Neural crest cell (in vitro differentiated cells): ENCODE measurements at places on chromosomes 3 and 15. TPM values are rescaled to one million over a fixed set of nuclear protein-coding genes. Genes with fewer than 3 reads are reported as not detected.

GRCh38 chr3:88628901-88629300, 478.5 kb upstream of the EPHA3 start:
- H3K36me3 ChIP-seq = no peaks in the 10 kb centered on the region
- no peaks in the 10 kb centered on the region for H3K27me3 ChIP-seq
- no peak overlapping the region for H3K27ac ChIP-seq
- DNase-seq = no peak
- no peak overlapping the region for H3K4me3 ChIP-seq

GRCh38 chr3:54349231-54349652, 226.9 kb downstream of the CACNA2D3 start:
- H3K36me3 ChIP-seq = no peaks in the 10 kb centered on the region
- H3K27ac ChIP-seq = no peak overlapping the region
- no peaks in the 10 kb centered on the region for H3K27me3 ChIP-seq
- peaks cover 12% of the 10 kb centered on the region for H3K4me1 ChIP-seq

DNA sequence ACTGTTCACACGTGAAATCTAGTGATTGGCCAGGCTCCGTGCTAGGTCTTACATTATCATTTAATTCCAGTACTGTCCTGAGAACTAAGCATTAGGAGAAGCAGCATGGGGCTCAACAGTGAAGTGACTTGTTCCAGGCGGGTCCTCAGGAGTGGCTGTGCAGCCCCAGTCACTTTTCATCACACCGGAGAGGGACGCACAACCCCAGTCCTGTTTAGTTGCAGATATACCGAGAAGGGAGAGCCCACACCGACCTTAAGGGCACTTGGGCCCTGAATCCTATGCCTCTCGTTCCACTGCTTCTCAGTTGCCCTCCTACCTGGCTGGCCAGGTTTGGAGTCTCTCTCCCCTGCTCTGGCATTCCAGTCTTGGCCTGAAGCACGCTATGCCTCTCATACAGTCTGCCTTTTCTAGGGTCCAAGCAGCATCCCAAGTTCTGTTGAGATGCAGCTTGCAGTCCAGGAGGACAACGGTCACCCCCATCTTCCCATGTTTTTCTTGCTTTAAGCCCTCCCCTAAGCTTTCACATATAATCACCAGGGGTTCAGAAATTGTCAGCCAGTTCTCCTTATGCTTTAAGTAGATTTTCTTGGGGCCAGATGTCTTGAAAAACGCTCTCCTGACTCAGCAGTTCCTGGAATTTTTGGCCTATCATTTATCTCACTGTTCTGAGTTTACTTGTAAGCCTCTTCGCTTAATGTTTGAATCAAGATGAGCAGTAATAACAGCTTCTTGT, 10.1 kb downstream of the FAM131A start:
- H3K27ac ChIP-seq = no peak overlapping the region
- H3K4me3 ChIP-seq = no peak overlapping the region

DNA sequence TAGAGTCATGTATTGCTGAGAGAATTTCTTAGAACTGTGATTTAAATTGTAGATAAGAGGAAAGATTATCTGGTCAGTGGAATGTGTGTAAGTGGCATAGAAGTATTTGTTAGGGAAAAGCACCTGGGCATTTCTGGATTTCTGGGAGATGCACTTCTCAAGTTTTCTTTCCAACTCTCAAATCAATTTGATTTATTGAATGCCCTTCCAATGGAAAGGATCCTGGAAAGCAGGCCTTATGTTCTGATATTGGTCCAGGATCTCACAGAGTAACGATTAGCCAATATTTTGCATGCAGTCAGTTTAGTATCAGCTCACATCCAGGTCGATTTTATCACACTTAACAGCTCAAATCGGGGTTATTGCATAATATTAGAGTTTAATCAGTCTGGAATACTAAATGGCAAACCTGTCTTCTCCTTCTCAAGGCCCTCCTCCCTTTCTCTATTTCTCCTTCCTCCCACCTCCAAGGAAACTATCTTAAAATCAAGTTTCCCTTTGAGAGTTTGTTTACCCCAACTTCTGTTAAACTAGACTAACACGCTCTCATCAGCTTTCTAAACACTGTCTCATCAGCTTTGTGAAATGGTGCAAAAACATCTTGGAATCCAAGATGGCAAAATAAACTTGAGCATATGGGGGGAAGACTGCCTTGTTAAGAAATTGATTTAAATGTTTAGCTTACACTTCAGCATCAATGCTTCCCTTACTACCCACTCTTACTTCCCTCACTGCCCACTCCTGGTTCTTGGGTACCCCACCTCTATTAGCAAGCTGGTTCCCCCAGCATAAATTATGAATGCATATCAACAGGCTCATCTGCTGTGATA, 9.5 kb downstream of the SOX2 start:
- peak overlapping the region; percentile 78 for H3K4me3 ChIP-seq
- H3K27ac ChIP-seq = peak overlapping the region; percentile 57
- H3K4me1 ChIP-seq = peaks cover 93% of the 10 kb centered on the region
- DNase-seq = no peak

- H3K27me3 ChIP-seq = peaks cover 28% of the 10 kb centered on the region
- H3K27ac ChIP-seq = no peak overlapping the region
- no peak for DNase-seq
- H3K4me1 ChIP-seq = peaks cover 3% of the 10 kb centered on the region
- no peaks in the 10 kb centered on the region for H3K36me3 ChIP-seq
These were observed 4.3 kb downstream of the GNAT1 start for GRCh38 chr3:50195501-50196252.

DNA sequence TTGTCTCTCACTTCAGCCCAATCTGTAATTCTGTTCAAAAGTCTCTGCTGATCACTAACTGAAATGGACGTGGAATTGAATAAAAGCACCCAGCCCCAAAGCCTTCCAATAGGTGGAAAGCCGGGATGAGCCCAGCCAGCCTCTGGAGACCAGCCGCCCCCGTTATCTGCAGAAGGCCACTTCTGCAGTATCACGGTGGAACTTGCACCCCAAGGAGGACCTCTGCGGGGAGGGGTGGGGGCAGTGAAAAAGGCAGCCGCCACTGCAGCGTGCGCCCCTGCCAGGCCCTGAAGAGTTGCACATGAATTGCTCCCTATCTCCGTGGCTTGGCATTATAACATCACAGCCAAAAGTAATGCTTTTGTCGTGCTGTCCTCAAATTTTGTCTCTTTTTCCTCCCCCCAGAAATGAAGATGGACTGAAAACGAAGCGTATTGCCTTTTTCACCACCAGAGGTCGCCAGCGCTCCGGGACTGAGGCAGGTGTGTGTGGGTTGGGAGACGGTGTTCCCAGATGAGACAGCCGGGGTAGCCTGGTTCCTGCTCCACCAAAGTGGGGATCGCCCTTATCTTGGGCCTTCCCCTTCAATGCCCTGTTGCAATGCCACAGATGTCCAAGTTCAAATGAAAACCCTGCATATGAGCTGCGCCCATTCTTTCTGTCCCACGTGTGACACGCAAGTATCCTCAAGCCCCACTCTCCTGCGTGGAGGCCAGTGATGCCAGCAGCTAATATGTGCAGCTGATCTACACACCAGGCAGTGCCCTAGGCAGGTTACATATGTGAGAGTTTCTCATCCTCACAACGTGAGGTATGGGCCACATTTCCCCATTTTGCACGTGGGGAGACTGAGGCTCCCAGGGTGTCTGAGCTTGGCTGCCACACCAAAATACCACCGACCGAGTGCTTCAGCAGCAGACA, 96.0 kb downstream of the LRRK1 start:
- H3K27me3 ChIP-seq = no peaks in the 10 kb centered on the region
- peaks cover 35% of the 10 kb centered on the region for H3K4me1 ChIP-seq
- no peaks in the 10 kb centered on the region for H3K36me3 ChIP-seq
- H3K27ac ChIP-seq = peak overlapping the region; percentile 63
- peak; percentile 79 for DNase-seq

DNA sequence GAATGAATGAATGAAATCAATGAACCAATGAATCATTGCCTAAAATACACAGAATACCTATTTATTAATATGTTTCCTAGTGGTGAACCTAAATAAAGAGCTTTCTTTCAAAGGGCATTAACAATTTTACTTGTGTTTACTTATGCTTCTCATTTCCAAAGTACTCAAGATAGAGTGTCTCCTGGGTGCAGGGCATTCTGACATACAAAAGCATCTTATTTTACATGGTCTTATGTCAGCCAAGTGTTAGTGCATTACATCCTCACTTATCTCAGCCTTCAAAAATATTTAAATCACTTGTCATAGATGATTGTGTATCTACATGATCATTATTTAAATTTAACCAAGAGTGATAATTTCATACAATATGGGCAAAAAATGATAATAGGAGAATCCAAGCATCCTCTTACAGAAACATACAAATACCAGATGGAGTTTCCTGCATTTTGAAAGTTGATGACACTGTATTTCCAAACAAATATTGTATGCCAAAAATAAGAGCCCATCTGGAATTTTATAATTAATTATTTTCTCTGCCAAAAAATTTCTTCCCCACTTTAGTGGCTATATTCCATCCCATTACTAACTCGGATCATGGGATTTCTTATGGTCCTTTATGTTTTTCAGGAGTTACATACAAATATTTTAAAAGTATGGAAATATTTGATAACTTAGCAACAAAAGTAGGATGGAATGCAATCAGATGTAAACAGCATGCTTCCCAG, 279.0 kb downstream of the RBMS3 start:
- DNase-seq = no peak
- H3K36me3 ChIP-seq = peaks cover 4% of the 10 kb centered on the region
- H3K27me3 ChIP-seq = no peaks in the 10 kb centered on the region
- peaks cover 13% of the 10 kb centered on the region for H3K4me1 ChIP-seq
- no peak overlapping the region for H3K27ac ChIP-seq

DNA sequence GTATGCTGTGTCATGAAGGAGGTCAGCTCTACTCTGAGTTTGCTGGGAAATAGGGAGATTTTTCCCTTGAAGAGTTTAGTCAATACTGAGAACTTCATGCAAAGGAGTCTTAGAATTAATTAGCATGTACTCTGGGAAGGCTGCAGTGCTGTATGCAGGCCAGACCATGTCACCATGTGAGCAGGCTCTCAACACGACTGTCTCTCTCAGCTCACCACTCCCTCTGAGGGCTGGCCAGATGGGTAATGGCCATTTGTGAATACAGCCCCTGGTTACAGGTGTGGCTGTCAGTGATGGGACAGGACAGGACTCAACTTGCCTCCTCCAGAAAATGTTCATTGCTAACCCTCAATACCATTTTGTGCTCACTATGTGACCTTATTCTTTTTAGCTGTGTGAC, 5.1 kb upstream of the CERS3 start:
- no peak overlapping the region for H3K27ac ChIP-seq
- H3K27me3 ChIP-seq = peaks cover 24% of the 10 kb centered on the region
- H3K36me3 ChIP-seq = no peaks in the 10 kb centered on the region
- no peak overlapping the region for H3K4me3 ChIP-seq
- H3K4me1 ChIP-seq = no peaks in the 10 kb centered on the region

DNA sequence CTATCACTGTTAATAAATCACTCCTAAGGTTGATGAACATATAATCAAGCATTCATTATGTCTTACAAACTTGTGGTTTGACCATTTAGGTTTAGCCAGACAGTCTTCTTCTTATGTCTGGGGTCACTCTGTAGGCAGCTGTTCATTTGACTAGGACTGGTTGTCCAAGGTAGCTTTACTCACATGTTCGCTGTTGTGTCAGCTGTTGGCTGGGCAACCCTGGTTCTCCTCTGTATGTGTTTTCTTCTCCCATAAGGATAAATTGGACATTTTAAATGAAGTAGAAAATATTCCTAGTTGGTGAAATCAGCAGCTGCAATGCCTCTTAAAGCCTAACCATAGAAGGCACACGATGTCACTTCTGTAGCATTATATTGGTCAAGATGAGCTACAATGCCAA, 635.1 kb downstream of the EPHA3 start:
- no peaks in the 10 kb centered on the region for H3K27me3 ChIP-seq
- no peak for DNase-seq
- H3K27ac ChIP-seq = no peak overlapping the region
- H3K36me3 ChIP-seq = no peaks in the 10 kb centered on the region
- no peak overlapping the region for H3K4me3 ChIP-seq

DNA sequence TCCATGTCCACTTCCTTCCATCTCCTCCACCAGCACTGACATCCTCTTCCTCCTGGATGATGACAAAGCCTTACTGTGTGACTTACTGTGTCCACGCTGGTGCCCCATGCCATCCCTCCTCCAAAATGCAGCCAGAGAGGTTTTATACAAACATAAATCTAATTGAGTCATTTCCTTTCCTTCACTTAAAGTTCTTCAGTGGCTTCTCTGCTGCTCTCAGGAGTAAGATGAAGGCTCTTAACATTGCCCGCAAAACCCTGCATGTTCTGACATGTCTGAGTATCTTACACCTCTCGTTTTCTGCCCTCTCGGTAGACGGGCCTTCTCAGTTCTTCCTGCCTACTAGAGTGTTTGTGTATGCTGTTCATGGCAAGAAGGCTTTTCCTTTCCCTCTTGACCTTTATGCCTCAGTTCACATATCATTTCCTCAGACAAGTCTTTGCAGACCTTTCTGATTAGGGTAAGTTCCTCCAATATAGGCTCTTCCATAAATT, 175.5 kb downstream of the CFAP20DC start:
- H3K36me3 ChIP-seq = peaks cover 2% of the 10 kb centered on the region
- no peak for DNase-seq
- H3K4me3 ChIP-seq = no peak overlapping the region
- H3K27me3 ChIP-seq = no peaks in the 10 kb centered on the region
- no peaks in the 10 kb centered on the region for H3K4me1 ChIP-seq

The DNAH12 gene
- total RNA-seq = 0.09 and 0.34 TPM in 2 replicates

The SEC11A gene
- 200 and 201 TPM in 2 replicates for total RNA-seq

The POTEB3 gene
- not detected in 2 replicates for total RNA-seq

The ADAMTS9 gene
- 13.8 and 15.1 TPM in 2 replicates for total RNA-seq

The CLEC3B gene
- not detected in 2 replicates for total RNA-seq

The CPEB1 gene
- total RNA-seq = 0.72 and 0.84 TPM in 2 replicates
